ENCODE measurements at places on chromosomes 12 and 14.
A peak's percentile ranks its signal among the peaks of the same experiment; 100 is the strongest.

GRCh38 chr14:70724944-70725343 lies 83.2 kb downstream of the TTC9 start:
- DNase-seq = no peak

- DNase-seq = no peak
Measured at GRCh38 chr12:47983541-47984115, 20.2 kb downstream of the TMEM106C start.

GRCh38 chr14:98227000-98227726 lies 1044.8 kb downstream of the BCL11B start:
- DNase-seq = no peak

DNA sequence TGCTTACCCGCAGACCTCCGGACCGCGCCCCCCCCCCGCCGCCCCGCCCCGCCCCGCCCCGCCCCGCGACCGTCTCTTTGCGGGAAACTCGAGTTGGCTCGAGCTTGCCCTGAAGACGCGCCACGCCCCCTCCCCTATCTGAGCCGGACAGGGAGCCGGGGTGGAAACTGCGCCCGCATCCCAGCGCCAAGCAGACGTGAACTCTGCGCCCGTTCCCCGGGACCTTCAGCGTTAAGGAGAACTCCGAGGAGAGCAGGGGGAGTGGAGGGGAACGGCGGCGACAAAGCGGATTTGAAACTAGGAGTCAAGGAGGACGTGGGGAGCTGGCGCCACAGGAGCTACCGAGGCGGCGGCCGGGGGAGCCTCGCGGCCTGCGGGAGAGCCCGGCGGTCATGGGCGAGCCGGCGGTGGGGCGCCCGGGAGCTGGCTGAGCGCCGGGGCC lies at the start of gene KCNK13:
KCNK13 (plus strand) TSS at position 310 of the 442 bp plus-strand sequence. CDS start 212 bp downstream, outside the sequence.
- no peak for DNase-seq

- no peak for DNase-seq
Measured at GRCh38 chr12:62899568-62900390, 35.2 kb downstream of the PPM1H start.

DNA sequence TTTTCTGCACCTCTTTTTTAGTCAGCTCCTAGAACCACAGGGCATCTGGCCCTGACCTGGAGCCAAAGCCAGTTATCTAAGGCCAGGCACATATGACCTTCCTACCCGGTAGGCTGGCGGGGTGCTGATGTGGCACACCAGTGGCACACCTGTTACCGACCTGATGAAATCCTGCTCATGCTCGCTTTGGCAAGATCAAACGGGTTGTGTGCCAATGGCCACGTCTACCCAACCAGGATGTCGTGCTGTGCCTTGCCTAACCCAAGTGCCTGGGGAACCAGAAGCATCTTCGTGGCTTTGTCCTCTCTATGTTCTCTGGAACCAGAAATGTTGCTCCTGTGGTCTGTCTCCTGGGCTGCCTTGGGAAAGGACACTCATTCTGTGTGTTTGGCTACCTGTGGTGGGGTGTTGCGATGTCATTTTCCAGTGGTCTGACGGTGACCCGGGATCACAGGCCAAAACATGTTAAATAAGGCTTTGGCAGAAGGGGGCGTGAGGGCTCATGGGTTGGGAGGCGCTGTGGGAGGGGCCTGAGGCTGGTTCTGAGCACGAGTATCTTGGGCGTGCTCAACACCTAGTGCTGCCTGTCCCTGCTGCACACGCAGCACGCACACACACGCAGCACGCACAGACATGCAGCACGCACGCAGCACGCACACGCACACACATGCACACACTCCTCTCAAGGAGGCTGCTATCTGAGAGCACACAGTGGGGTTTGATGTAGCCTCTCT lies 27.9 kb downstream of the CCNK start:
- no peak for DNase-seq

- DNase-seq = peak; percentile 53
Measured at GRCh38 chr12:115337693-115338543, 653.9 kb upstream of the TBX3 start.

GRCh38 chr12:98389593-98389992 lies 125.8 kb upstream of the TMPO start:
- no peak for DNase-seq

DNA sequence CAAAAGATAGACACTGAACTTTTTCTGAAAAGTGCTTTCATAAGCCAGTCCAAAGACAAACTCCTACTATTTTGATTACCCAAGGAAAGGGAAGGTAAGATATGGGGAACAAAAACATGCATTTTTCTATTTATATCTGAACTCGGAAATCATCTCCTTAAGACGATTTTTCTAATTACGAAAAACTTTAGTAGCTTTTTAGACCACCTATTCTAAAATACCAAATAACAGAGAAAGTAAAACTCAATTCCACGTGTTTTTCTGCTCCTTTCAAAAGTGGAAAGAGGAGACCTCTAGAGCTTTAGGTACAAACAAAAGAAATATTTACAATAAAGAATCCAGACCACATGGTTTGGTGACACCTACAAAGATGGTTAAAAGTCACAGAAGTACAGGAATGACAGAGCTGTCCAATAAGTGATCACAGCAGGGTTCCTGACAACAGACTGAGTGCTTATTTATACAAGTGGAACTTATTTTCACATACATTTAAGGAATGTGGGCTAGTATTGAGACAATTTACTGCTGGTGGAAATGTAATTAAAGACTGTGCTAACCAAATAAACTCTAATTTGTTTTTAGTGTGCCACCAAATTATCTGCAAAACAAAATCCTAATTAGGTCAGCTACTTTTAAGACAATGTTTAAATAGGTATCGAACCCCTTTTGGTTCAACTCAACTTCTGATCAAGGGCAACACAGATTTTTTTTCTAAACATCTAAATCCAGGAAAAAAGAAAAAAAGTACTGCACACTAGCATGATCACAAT lies 2.4 kb downstream of the LRIG3 start:
- peak; percentile 15 for DNase-seq

GRCh38 chr12:52698651-52699340 lies 4.5 kb downstream of the KRT77 start:
- no peak for DNase-seq

DNA sequence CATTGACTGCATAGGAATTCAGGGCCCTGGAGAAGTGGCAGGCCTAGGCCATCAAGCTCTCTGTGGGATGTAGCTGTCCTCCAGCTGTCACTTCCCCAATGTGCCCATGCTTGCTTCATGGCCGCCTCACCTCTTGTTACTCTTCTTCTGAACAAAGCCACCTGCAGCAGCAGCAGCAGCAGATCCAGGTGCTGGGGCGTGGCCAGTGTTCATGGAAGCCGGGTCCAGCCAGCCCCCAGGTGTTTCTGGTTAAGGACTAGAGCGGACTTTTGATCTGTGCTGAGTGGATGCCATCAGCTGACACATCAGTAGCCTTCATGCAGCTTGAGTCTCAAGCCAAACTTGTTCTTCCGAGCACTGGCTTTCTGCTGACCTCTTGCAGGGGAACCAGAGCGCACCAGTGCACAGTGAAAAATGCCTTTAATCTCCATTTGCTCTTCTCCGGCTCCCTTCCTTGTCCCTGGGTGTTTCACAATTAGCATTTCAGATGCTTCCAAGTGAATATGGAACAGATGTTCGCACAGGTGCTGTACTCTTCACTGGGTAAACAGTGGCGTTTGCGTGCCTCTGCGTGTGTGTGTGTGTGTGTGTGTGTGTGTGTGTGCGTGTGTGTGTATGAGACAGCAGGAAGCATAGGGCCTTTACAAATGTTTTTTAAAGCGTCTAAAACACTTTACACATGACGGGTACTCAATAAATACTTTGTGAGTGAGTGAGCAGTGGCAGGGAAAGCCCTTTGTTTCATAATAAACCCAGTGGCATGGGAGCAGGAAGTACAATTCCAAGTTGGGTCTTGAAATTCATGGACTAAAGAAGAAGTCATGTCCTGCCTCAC lies 20.1 kb downstream of the TPCN1 start:
- peak; percentile 99 for DNase-seq

DNA sequence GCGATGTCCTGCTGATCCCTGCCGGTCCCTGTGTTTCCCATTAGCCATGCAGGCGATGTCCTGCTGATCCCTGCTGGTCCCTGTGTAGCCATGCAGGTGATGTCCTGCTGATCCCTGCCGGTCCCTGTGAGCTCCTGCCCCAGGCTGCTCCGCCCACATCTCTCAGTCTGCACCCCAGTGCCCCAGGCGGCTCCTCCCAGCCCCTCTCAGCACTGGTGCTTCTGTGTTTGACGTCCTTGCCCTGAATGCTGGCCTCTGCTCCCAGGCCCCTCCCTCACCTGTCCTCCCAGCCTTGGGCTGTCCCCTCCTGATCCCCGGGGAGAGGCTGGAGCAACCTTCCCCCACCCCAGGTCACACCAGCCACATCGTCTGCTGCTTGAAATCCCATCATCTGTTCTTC lies 41.4 kb upstream of the TEX22 start:
- DNase-seq = no peak

DNA sequence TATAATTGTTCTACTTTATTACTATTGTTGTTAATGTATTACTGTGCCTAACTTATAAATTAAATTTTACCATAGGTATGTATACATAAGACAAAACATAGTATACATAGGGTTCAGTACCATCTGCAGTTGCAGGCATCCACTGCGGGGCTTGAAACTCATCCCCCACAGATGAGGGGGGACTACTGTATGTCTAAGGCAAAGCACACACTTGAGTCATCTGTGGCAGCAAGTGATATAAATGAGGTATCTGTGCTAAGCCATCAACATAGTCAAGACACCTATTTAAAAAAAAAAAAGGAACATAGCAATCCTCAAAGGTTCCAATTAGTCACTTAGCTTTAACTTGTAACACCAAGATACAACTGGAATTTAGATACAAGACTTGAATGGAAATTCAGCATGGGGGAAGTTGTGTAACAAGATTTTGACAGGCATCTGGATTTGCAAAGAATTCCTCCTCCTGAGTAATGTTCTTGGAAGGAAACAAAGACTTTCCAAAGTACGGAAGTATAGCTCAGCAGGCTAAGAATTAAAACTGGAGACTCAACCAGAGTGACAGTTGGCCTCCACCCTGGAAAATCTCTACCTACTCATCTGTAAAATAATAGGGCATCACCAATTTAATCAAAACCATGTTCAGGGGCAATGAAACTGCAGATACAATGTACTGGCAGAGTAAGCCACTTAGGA lies 14.9 kb downstream of the DCAF5 start:
- DNase-seq = no peak

All from epithelial cell of proximal tubule (primary cell).